Stimulated activated naive CD4-positive, alpha-beta T cell treated with Interleukin-2 at 50 U/mL for 16 hours (primary cell): ENCODE measurements at places on chromosomes 2 and 18.
A peak's percentile ranks its signal among the peaks of the same experiment; 100 is the strongest.

- DNase-seq: no peak
These were observed 84.0 kb upstream of the DSEL start for GRCh38 chr18:67600181-67601180.

- DNase-seq: no peak
These were observed 42.3 kb upstream of the PTPRM start for GRCh38 chr18:7524786-7525185.

GRCh38 chr2:53475321-53475720, 292.3 kb upstream of the CHAC2 start:
- DNase-seq: no peak

DNA sequence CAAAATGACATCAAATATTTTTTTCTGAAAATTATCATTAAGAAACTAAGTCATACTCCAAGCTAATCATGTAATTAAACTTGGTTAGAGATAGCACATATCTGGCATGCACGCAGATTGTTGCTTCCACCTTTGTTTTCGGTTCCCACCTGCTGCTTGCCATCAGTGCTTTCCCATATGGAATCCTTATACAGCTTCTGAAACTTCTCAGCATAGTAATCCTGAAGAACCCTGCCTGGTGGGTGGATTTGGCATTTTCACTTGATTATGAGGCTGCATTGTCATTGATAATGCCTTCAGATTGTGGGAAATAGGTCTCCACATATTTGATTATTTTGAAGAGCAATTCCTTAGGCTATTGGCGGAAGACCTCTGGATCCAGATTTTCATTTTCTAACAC, 47.5 kb downstream of the ZC3H6 start:
- no peak for DNase-seq

DNA sequence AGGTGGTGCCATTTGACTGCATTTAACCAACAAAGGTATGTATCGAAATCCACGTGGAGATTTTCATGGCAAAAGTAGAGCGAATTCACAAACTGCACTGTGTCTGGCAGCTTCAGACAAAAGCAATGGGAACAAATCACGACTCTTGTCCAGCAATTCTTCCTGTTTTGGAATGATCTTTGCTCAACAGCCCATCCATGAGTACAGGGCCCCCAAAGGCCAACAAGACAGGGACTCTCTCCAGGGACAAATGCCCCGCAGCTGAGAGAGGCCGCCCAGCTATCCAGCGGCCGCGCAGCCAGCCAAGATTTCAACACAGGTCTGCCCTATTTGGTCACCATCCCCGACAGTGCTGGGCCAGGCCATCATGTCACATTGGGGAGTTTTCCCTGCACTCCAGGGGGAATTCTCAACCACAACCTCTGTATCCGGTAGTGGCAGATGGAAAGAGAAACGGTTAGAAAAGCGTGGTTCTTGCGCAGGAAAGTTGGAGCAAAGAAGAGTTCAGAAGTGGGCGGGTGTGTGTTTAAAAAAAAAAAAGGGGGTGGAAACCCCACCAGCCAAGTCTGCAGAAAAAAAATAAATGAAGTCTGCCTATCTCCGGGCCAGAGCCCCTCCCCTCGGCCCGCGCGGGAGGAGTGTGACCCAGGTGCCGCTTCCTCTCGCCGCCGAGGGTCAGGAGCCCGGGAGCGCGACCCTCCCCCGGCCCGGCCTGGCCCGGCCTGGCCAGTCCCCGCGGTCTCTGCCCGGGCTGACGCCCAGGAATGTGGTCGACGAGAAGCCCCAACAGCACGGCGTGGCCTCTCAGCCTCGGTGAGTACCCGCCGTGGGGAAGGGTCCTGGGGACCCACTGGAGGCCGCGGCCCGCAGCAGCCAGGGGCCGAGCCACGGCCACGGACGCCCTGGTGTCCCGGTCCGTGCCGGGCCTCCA, at the start of gene GYPC:
Gene GYPC (plus strand): TSS at position 659 of the 931 bp plus-strand sequence. CDS start 106 bp downstream, at position 765.
- DNase-seq: peak; percentile 33

GRCh38 chr2:22035361-22035830, 911.6 kb downstream of the TDRD15 start:
- DNase-seq: no peak

GRCh38 chr2:219598308-219599078, 836 bp downstream of the STK11IP start:
- DNase-seq: no peak

- DNase-seq: no peak
These were observed 76.7 kb downstream of the XDH start for GRCh38 chr2:31337860-31338259.

- peak; percentile 45 for DNase-seq
These were observed 169.1 kb upstream of the KLF7 start for GRCh38 chr2:207334624-207335371.

DNA sequence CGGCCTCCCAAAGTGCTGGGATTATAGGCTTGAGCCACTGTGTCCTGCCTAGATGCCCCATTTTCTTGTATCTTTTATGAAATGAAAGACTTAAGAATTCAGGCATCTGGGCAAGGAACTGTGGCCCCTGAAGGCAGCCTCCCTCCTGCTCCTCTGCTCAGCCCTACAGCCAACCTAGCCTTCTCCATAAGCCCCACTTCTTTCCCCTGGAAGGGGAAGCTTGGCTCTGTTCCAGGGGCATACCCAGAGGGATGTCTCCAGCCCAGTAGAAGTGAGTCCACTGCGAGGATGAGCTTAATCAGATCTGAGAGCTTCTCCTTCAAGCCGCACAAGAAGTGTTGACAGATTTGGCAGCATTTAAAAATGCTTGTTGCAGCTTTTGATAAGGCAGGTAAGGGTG, 39.7 kb downstream of the RHOB start:
- DNase-seq: no peak
